ENCODE measurements at places on chromosomes 16 and 17.

DNA sequence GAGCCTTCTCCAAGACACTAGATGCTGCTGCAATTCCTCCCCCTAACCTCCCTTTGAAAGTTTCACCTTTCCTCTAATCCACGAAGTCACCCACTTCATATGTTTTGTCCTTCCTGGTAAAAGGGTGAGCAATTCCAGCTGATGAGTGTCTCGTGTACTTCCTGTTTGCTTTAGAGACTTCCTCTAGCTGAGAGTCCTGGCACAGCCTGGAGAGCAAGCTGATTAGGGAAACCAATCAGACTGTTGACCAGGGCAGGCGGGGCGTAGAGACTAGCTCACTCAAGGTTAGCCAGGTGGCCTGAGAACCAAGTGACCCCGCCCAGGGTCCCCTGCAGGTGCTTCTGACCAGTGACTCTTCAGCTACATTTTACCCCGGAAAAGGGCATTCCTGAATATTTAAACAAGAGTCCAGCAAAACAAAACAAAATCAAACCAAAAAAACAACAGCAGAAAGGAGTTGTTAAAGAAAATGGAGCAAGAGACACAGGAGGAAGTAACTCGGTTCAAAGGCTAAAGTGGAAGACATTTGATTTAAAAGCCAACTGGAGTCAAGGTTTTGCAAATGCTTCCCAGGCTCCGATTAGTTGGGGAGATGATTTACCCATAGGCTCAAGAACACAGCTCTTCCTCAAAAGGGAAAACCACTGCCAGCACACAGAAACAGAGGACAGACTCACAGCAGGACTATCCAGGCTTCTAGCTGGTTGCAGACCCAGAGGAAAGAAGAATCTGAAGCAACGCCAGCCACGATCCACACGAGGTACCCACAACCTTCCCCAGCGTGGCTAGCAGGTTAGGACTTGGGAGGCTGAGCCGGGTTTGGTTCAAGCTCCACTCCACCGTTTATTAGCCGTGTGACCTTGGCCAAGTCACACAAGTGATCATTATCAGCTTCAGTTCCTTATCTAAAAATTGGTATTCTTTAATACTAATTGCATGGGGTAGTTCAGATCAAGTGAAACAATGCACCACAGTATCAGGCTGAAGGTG is 13.4 kb downstream of the HSPB9 start:
- no peak for DNase-seq

DNA sequence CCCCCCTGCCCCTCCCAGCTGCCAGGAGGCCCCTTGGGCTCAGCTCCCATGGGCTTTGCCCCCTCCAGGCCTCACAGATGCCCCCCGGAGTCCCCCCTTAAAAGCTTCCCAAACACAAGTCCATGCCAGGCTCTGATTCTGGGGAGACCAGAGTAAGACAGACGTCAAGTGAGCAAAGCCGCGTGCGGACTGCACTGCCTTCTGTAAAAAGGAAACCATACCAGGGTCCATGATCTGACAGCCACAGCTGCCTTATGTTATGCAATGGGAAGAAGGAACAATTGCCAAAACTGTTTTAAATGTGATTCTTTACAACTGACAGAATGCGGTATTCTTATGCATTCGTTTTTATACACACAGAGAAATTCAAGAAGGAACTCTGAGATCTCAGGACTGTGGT is 17.9 kb upstream of the HEXD start:
- DNase-seq, result no peak

- no peak for DNase-seq
Observed at GRCh38 chr16:49092704-49093103, 188.9 kb downstream of the CBLN1 start.

DNA sequence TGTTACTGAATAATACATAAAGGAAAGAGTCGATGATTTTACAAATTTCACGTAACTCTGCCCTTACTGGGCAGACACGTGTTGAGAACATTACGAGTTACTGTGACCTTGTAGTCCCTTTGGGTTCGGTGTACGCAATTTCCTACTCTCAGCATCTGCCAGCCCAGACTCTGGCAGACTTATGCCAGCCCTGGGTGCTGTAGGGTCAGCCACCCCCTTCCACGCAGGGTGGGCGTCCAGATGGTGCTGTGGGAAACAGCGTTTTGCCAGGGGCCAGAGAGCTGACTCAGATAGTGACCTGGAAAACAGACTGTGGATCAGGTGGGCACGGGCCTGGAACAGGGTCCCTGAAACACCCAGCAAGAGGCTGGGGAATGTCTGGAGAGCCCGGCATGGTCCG is 148.9 kb downstream of the RPTOR start:
- no peak for DNase-seq

GRCh38 chr17:2457913-2458312 is 53.8 kb downstream of the METTL16 start:
- DNase-seq, result no peak

DNA sequence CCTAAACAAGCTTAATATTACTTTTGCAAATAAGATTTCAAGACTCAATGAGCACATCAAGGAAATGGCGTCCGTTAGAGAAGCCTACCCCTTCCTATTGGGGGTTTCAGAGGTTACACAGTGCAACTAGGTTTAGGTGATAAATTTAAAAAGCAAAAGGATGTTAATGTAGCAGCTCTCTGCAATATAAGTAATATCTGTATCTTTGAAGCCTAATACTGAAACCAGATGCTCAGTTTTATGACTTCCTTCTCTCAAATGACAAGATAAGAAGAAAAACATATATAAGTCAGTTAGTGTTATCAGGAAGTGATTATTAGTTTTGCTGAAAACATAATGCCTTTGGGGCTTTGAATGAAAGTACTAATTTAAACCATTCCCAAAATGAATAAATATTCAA is 54.3 kb upstream of the MED13 start:
- DNase-seq, result no peak

GRCh38 chr16:65739518-65739917 is 617.7 kb upstream of the CDH11 start:
- no peak for DNase-seq

DNA sequence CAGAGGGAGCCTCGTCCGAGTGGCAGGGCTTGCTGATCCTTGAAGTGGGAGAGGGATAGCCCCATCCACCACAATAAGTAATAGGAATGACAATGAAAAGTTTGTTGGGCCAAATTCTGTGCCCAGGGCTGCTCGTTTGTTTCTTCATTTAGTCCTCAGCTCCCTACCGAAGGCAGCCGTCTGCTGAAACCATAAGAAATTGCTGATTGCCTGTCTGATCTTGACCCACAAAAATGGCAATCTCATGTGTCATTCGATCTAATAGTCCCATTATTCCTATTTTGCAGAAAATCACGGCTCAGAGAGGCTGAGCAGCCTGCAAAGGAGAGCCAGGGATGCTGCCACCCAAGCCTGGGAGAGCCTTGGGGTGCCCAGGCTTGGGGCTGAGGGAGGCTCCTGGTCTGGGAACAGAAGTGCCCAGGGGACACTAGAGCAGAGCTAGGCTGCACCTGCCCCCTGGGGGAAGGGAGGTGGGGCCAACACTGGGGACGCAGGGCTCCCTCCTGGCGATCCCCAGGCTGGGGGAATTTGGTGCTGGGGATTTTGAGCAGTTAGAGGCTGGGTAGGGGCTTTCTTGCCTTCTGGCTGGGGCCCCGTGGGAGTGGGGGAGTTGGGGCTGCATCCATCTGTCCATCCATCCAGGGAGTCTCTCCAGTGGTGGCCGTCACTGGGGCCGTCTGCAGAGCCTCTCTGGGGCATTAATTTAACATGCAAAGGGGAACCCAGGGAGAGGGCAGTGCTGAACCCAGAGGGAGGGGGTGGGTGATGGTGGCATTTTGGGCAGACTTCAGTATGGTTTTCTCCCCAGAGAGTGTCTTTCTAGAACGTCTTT is 53.5 kb downstream of the SOCS1 start:
- DNase-seq, result no peak

GRCh38 chr16:59878479-59878878 is 1144.4 kb upstream of the GOT2 start:
- no peak for DNase-seq

DNA sequence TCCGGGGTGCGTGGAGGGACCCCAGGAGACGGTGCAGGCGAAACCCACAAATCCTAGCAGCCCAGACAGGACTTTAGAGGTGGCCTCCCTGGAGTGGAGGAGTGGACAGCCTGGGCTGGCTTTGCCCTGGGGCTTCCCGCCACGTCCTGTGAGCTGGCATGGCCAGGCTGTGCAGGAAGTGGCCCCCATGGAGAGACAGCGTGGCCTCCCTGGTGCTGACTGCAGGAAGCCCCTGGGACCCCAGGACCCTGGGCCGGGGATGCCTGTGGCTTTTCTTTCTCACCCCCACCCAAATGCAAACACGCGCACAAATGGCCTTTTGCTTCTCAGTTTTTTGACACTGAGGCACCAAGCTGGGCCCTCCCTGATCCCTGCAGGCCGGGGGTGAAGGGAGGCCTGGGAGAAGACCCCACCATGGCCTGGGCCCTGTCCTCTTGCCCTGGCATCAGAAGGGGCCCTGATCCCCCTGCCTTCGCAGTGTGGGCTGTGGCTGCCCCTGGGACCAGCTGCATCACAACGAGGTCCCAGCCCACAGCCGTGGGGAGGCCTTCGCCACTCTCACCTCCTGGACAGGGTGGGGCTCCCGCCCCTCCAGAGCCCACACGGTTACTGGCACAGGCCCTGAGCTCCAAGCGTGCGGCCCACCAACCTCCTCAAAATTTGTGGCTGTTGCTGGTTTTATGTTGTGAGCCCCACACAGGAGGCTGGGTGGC is 51.6 kb upstream of the PABPN1L start:
- no peak for DNase-seq

Data from stimulated activated CD4-positive, alpha-beta T cell treated with anti-CD3 and anti-CD28 coated beads, Interleukin-4, amount 100 ng/mL, for 24 hours (primary cell).